ENCODE measurements at places on chromosomes 5 and 9.

DNA sequence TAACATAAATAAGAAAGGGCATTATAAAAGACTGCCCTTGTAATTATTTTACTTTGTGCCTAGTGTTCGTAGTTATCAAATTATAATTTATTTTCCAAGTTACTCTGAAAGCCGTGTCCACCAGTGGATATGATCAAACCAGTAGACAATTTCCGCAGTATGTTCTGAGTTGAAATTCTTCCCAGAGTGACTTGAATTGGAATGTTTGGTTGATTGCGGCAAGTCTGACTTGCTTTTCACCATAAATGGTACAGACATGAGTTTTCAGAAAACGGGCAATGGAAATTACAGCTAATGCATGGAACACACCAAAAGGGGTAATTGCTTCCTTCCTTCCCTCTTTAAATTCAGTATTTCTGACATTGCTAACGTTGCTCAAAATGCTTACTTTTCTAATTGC is 56.6 kb downstream of the CHSY3 start:
- DNase-seq: no peak

GRCh38 chr9:120065151-120065550 is 514.8 kb downstream of the CDK5RAP2 start:
- DNase-seq: no peak

DNA sequence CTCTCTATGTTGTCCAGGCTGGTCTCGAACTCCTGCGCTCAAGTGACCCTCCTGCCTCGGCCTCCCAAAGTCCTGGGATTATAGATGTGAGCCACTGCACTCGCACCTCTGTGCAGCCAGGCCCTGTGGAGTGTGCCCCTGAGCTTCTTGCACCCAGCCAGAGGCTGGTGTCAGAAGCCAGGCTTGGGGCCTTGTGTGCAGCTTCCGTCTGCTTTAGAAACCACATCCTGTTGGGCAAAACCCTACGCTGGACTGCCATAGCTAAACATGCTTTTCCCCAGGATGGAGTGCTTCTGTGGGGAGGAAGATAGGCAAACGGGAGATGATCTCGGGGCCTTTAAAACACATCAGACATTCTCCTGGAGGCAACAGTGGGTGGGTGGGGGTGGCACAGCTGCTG is 40.1 kb downstream of the PRRT1B start:
- peak; percentile 58 for DNase-seq

DNA sequence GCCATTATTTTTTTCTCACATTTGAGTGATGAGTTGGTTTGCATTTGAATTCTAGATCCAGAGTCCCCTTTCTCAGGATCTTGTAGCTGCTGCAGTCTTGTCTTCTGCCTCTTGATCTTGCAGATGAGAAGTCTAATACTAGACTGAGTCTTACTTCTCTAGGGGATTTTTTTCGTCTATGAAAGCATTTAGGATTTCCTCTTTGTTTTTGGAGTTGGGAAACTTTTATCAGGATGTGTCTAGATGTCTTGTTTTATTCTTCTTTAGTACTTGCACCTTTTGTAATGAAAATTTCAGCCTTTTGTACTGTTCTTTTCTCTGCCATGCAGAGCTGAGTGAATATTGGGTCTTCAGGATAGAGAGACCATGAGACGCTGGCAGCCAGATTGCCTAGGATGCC is 65.4 kb downstream of the ZNF618 start:
- no peak for DNase-seq

DNA sequence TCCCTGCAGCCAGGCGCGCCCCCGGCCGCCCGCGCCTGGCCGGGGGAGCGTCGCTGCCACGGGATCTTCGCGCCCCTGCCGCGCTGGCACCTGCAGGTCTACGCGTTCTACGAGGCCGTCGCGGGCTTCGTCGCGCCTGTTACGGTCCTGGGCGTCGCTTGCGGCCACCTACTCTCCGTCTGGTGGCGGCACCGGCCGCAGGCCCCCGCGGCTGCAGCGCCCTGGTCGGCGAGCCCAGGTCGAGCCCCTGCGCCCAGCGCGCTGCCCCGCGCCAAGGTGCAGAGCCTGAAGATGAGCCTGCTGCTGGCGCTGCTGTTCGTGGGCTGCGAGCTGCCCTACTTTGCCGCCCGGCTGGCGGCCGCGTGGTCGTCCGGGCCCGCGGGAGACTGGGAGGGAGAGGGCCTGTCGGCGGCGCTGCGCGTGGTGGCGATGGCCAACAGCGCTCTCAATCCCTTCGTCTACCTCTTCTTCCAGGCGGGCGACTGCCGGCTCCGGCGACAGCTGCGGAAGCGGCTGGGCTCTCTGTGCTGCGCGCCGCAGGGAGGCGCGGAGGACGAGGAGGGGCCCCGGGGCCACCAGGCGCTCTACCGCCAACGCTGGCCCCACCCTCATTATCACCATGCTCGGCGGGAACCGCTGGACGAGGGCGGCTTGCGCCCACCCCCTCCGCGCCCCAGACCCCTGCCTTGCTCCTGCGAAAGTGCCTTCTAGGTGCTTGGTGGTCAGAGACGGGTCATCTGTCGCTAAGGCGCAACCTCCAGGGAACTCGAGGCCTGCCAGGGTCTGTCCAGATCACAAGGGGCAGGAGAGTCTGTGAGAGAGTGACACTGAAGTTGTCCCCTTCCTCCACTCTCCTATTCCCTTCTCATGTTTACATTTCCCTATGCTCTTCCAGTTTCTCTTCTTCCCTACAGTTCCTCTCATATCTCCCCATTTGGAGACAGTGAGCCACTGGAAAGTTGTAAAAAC is 1.3 kb downstream of the GPR150 start:
- DNase-seq: peak; percentile 4
